ENCODE measurements at places on chromosomes 11 and 22. TPM values are rescaled to one million over a fixed set of nuclear protein-coding genes. Genes with fewer than 3 reads are reported as not detected.

The ADAMTS8 gene
- 0.19 TPM for total RNA-seq

The DCDC1 gene
- total RNA-seq = not detected

The NRXN2 gene
- 2.7 TPM for total RNA-seq

DNA sequence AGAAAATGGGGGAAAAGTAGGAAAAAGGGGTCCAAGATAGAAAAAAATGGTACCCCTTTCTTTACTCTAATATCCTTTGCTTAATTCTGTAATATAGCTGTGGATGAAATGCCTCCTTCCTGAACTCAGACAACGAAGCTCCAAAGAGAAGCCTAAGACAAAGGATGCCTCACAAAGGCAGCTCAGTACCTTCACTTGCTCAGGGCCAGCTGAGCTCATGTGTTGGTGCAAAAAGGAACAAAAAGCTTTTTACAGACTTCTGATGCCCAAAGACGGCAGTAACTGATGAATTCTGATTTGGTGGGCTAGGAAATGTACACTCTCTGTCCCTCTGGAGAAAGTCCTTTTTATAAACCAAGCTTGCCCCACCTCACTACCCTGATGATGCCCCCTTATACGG is 77.5 kb downstream of the DENND5A start:
- H3K36me3 ChIP-seq = peaks cover 49% of the 10 kb centered on the region
- no peak overlapping the region for H3K27ac ChIP-seq
- DNase-seq = no peak
- no peak overlapping the region for H3K4me3 ChIP-seq

GRCh38 chr11:58316142-58316541 is 42.7 kb downstream of the OR5B17 start:
- H3K4me1 ChIP-seq = peaks cover 12% of the 10 kb centered on the region
- H3K27me3 ChIP-seq = no peaks in the 10 kb centered on the region
- H3K36me3 ChIP-seq = no peaks in the 10 kb centered on the region
- H3K27ac ChIP-seq = no peak overlapping the region
- DNase-seq = no peak

DNA sequence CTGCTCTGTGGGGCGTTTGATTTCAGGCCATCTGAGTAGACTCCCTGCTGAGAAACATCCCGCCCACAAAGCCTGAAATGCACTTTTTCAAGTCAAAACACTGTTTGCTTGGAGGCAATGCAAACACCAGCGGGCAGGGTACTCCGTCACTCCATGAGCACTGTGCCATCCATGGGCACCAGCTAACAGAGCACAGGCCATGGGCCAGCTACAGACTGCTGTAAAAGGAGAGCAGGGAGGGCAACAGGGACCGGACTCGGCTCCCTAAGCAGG is 16.6 kb upstream of the EFCAB6 start:
- H3K4me3 ChIP-seq = no peak overlapping the region
- H3K4me1 ChIP-seq = peaks cover 5% of the 10 kb centered on the region
- H3K27ac ChIP-seq = no peak overlapping the region
- no peaks in the 10 kb centered on the region for H3K27me3 ChIP-seq

DNA sequence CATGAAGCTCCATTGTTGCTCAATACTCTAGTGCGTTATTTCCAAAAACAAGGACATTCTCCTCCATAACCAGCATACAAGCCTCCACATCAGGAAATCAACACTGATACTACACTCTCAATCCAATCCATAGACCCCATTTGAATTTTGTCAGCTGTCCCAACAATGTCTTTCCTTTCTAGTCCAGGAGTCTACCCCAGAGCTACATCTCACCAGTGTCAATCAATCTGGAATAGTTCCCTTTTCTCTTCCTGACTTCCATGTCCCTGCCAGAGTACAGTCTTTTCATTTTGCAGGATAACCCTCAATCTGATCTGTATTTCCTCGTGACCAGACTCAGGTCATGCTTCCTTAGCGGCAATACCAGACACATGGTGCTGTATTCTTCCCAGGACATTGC is 43.0 kb downstream of the TCF20 start:
- H3K4me3 ChIP-seq = no peak overlapping the region
- H3K27me3 ChIP-seq = no peaks in the 10 kb centered on the region
- H3K36me3 ChIP-seq = no peaks in the 10 kb centered on the region
- no peak for DNase-seq

- no peak overlapping the region for H3K27ac ChIP-seq
- H3K4me1 ChIP-seq = no peaks in the 10 kb centered on the region
- H3K27me3 ChIP-seq = no peaks in the 10 kb centered on the region
- peaks cover 4% of the 10 kb centered on the region for H3K36me3 ChIP-seq
- no peak overlapping the region for H3K4me3 ChIP-seq
- peak; percentile 63 for DNase-seq
Observed at GRCh38 chr11:15943418-15944197, 412.7 kb downstream of the SOX6 start.

Measured in osteocyte (in vitro differentiated cells).